ENCODE measurements at places on chromosomes 2 and 18. TPM values are rescaled to one million over a fixed set of nuclear protein-coding genes. Genes with fewer than 3 reads are reported as not detected.

GRCh38 chr2:64128943-64129391 lies 15.3 kb downstream of the PELI1 start:
- DNase-seq, result no peak

- DNase-seq, result peak; percentile 32
Observed at GRCh38 chr2:222399038-222399783, 25.1 kb upstream of the SGPP2 start.

GRCh38 chr2:223697316-223697891 lies 95.2 kb upstream of the SCG2 start:
- DNase-seq, result no peak

- no peak for DNase-seq
Observed at GRCh38 chr2:20608666-20609348, 42.1 kb downstream of the HS1BP3 start.

DNA sequence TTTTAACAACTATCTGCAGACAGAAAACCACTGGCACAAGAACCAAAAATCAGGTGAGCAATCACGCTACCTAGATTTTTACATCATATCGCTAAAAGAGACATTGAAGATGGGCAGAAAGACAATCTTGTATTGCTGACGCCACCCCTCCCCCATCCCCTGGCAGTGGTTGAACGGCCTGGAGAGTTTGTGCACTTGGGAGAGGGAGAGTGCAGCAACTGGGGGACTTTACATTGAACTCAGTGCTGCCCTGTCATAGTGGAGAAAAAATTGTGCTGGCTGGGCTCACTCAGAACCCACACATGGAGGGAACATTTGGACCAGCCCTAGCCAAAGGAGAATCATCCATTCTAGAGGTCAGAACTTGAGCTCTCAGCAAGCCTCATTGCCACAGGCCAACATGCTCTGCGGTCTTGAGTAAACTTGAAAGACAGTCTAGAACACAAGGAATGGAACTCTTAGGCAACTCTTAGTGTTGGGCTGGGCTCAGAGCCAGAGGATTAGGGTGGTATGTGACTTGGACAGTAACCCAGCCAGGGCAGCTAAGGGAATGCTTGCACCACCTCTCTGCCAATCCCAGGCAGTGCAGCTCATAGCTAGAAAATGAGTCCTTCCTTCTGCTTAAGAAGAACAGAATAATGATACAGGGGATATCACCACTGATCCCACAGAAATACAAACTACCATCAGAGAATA lies 220.0 kb upstream of the CYP26B1 start:
- DNase-seq, result no peak

- DNase-seq, result no peak
Observed at GRCh38 chr2:109268916-109269315, 139.9 kb downstream of the SH3RF3 start.

DNA sequence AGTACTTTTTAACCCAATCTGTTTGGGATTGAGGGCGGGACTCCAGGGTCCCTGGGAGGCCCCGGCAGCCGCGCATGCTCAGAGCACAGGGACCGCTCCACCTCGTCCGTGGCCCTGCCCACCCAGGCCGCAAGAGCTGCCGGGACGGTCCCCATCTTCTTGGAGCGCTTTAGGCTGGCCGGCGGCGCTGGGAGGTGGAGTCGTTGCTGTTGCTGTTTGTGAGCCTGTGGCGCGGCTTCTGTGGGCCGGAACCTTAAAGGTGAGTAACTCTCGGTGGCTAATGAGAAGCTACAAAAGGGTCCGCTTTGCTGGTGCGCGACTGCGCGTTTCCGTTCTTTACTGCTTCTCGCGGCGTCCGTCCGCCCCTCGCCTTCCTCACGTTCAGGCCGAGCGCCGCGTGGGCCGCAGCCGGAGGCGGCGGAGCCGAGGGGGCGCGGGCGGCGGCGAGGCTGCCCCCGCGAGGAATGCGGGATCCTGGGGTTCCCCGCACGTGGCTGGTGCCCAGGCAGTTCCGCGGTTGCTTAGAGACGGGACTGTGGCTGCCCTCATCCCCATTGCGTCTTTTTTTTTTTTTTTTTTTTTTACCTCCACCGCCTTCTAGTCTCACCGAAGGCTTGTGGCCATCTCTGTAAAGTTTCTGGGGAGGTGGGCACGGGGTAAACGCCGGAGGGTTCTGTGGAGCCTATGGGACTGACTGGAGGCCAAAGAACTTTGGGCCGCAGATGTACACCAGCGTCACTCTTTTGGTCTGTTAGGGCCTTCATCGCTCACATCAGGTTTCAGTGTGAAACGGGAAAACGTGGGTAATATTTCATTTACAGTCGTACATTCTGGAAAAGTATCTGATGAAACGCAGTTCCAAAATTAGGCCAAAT lies at the start of gene SSB:
TSS of gene SSB (plus strand) at position 154 of the 875 bp plus-strand sequence. CDS start 2,090 bp downstream, outside the sequence.
- peak; percentile 99 for DNase-seq

DNA sequence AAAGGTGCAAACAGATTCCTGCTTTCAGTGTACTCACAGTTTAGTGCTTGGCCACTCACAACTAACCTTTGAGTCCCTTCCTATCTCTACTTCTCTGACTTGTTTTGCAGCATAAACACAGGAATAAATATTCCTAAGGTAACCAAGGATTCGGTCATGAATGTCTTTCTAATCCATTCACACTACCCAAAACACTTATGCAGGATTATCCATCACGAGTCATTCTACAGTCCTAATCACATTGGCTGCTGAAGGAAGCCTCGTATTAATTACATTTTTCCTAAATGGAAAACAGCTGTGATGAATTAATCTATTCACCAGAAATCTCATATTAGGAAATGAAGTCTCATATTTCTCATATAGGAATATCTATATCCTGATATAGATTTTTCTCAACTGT lies 16.3 kb downstream of the RDH14 start:
- DNase-seq, result no peak

DNA sequence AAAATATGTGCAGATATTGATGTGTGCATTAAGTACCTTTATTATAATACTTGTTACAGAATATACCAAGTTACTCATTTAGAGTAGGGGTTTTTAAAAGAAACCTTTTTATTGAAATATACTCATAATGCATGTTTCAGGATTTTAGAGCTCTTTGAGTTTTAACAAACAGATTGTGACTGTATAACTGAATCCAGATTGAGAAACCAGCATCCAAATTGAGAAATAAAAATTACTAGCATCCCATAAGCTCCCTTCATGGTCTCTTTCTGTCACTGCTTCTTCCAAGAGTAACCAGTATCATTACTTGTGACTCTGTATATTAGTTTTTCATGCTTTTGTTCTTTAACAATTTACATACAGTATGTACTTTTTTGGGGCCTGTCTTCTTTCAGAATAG lies 156.9 kb downstream of the UBR3 start:
- no peak for DNase-seq

DNA sequence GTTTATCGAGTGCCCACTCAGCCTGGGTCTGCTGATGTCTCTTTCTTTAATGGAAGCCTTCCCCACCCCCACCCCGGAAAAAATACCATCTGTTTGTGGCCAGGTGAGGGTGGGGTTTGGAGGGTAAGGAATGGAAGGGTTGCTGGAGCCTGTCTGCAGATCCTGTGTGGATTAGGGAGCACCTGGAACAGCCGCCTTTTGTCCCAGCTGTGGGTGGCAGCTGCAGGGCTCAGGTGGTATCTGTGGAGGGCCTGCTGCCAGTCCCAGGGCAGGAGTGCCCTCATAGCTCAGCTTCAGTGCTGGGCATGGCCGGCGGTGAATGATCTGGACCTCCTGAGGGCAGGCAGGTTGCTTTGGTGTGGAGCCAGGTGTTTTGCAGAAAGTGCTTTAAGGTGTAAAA lies 45.3 kb downstream of the IMPA2 start:
- DNase-seq, result no peak

DNA sequence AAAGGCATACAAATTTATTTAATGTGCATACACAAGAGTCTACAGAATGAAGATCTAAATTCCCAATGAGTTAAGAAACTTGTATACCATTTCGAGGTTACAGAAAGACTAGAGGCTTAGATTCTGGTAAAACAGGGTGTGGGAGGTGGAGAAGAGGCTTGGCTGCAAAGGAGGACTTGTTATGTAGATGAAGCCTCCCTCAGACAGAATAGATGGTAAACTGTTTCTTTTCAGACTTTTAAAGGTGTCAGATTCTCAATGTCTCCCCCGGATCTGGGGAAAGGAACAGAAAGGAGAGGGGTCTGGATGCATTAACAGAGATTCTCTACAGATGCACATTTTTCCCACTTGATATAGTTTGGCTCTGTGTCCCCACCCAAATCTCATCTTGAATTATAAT lies 126.0 kb downstream of the ST6GAL2 start:
- no peak for DNase-seq

GRCh38 chr2:127081826-127082633 lies 24.9 kb downstream of the BIN1 start:
- DNase-seq, result no peak

- DNase-seq, result no peak
Observed at GRCh38 chr2:128513961-128514283, 195.3 kb upstream of the HS6ST1 start.

GRCh38 chr2:231890896-231891513 lies 35.2 kb downstream of the NPPC start:
- no peak for DNase-seq

DNA sequence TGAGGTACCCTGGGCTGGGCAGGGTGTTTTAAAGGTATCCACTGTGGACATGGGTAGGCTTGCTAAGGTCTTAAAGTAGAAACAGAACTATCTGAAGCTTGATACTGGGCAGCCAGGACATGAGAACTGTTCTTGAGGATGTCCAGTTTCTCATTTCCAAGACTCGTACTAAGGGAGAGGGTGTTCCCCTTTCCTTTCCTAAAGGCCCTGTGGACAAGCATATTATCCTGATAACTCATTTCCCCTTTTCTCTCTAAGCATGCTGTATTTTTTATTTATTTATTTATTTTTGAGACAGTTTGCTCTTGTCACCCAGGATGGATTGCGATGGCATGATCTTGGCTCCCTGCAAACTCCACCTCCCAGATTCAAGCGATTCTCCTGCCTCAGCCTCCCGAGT lies 273.6 kb downstream of the PRKCE start:
- no peak for DNase-seq

DNA sequence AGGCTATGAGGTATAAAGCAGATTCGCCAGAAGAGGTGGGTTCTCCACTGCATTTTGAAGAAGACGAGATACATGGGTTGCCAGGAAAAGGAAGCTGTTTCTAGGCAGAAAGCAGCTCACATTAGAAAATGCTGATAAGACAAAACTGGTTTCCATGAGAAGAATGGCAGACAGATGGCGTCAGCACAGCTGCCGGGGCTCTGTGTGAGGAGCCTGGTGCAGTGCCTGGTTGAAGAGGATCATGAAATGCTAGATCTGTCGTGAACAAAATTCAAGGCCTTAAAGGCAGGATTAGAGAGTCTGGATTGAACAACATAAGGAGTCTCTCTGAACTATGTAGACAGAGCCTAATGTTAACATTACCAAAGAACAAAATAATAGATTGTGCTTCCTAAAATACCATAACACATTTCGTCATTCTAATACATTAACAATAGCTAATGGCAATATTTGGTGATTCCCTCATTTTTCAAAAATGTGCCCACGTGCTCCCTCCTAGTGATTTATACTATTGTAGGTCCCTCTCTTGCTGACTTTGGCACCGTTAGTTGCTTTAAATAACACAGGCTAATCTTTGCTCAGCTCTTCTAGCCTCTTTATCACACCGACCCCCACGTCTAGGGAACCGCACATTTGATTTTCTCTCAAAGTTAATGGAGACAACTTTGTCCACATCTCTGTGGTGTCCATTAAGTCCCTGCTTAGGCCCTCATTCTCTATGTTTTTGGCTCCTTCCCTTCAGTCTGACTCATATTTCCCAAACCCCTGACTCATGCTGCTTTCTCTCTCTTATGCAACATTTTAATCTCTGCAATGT lies 38.2 kb downstream of the EFEMP1 start:
- no peak for DNase-seq

DNA sequence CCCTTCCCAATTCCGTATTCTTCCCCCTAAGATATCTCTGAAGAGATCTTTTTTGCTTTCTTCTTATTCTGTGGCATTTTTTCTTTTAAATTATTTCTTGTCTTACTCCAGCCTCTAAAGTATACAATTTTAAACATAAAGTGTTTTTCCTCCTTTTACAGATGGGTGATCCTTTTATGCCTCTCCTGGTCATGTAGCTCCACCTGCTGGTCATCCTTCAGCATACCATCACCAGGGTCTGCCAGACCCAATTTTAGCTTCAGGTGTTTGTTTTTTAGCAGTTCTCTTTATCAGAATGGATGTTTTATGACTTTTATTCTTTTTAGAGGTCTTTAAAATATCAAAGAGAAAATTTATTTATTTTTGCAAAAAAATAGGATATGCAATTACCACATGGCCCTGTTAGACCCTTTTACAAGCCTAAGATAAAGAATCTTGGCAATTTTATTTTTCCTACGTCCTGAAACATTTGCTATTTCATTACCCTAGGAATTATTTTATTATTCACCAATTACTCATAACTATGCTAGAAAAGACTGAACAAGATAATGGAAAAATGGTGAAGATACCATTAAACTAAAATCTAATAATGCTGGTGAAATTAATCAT lies 55.5 kb downstream of the PIGN start:
- peak; percentile 50 for DNase-seq

GRCh38 chr2:206158563-206159345 lies 490 bp downstream of the NDUFS1 start:
- DNase-seq, result no peak

DNA sequence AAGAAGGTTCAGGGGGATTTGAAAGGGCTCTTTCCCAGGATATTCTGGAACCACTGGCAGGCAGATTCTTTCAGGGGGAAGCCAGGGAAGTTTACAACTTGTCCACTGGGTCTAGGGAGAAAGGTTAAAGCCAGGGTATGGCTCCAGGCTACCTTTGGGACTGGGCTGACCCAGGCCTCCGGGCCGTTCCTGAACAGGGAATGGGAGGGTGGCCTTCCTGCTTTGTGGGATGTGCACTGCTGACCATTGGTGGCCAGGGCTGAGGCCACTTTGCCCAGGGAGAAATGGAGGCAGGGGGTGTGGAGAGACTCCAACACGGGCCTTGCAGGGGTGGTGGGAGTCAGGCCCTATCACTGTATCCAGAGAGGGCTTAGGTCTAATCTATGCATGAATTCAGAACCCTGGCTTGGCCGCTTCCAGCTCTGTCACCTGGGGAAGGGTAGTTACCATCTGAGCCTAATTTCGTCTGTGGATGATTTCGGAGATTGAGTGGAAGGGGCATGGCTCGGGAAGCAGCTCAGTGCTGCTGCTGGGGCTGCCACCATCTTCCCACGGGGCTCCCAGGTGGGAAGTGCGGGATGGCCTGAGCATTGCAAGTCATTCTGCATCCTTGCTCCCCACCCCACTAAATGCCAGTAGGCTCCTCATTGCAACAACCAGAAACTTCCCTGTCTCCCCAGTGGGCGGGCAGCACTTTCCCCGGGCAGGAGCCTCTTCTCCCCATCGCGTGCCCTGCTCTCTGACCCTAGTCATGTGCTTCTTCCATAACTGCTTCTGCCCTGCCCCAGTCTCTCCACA lies 57.1 kb upstream of the OTOF start:
- no peak for DNase-seq

The FIGN gene
- 0.74 TPM for polyA plus RNA-seq

The PARD3B gene
- 0.87 TPM for polyA plus RNA-seq

The MC2R gene
- polyA plus RNA-seq, result not detected

The DSC1 gene
- polyA plus RNA-seq, result not detected

The CRYGC gene
- polyA plus RNA-seq, result 0.31 TPM

The NT5C1B gene
- not detected for polyA plus RNA-seq

The SPATA3 gene
- not detected for polyA plus RNA-seq

The RTP5 gene
- polyA plus RNA-seq, result not detected

The TSPYL6 gene
- polyA plus RNA-seq, result not detected

The TANC1 gene
- 19.2 TPM for polyA plus RNA-seq

The SERPINB12 gene
- polyA plus RNA-seq, result not detected

The DNPEP gene
- polyA plus RNA-seq, result 92.6 TPM
